ENCODE measurements at places on chromosomes 12 and 14. TPM values are rescaled to one million over a fixed set of nuclear protein-coding genes. Genes with fewer than 3 reads are reported as not detected.

DNA sequence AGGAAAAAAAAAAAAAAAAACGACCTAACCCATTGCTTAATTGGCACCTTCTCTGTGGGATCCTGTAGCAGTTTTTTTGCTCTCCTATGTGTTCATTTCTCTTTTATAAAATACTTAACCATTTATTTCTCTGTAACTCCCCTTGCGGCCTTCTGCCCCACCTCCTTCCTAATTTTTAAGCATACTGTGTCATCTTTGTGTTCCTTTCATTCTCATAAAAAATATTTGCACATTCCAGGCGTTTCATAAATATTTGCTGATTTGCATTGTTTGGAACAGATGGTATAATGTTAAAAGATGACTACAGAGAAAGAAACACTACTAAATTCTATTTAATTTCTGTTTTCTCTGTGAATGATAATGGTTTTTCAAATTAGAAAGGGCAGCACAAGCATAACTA is 77.9 kb downstream of the NPAS3 start:
- no peaks in the 10 kb centered on the region for H3K36me3 ChIP-seq
- H3K4me3 ChIP-seq: no peak overlapping the region
- no peaks in the 10 kb centered on the region for H3K27me3 ChIP-seq

DNA sequence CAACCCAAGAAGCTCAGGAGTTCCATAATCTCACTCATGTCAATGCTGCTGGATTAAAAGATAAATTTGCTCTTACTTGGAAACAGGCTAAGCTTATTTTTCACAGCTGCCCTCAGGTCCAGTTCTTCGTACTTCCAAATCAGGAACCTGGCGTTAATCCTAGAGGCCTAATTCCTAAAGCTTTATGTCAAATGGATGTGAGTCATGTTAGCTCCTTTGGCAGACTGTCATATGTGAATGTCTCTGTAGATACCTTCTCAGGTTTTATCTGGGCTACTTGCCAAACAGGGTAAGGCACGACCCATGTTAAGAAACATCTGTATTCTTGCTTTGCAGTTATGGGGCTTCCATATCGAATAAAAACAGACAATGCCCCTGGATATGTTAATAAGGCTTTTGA is 504.6 kb downstream of the ALG10 start:
- H3K4me1 ChIP-seq: no peaks in the 10 kb centered on the region
- H3K4me3 ChIP-seq: no peak overlapping the region
- DNase-seq: no peak
- no peak overlapping the region for H3K27ac ChIP-seq

DNA sequence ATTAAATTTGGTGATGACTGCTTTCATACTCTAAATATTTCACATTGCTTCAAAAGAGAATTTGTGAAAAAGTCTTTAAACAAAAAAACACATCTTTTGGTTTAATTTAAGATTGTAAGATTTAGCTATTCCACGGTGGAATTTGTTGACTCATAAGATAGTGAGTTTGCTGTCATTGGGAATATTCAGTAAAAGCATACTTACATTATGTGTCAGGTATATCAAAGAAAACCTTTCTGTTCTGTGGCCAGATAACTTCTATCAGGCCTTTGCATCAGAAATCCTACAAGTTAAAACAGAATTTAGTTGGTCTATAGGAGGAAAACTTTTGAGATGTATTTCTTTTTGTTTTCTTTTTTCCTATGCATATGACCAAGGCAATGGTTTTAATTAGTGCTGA is 148.8 kb upstream of the E2F7 start:
- H3K4me3 ChIP-seq: no peak overlapping the region
- DNase-seq: no peak
- no peaks in the 10 kb centered on the region for H3K27me3 ChIP-seq
- peaks cover 12% of the 10 kb centered on the region for H3K36me3 ChIP-seq
- H3K27ac ChIP-seq: no peak overlapping the region
- H3K4me1 ChIP-seq: no peaks in the 10 kb centered on the region

DNA sequence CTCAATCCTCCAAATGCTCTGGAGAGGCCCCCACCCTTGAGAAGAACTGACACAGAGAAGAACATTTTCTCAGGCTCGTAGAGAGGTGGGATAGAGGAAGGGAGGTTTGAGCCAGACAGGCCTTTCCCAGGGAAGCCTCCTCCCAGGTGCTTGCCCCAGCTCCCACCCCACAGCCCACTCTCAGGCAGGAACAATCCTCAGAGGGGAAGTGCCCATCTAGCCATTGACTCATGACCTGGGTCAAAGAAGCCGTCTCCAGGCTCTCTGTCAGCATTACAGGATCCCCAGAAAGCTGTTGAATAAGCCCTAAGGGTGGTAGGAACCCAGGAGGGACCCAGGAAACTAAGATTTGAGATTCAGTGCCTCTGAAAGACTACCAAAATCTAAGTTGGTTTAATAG is 3.8 kb downstream of the AQP6 start:
- no peak overlapping the region for H3K27ac ChIP-seq
- no peaks in the 10 kb centered on the region for H3K36me3 ChIP-seq
- no peak for DNase-seq
- H3K27me3 ChIP-seq: peaks cover 12% of the 10 kb centered on the region
- H3K4me1 ChIP-seq: peaks cover 44% of the 10 kb centered on the region

- H3K27me3 ChIP-seq: no peaks in the 10 kb centered on the region
- H3K4me3 ChIP-seq: no peak overlapping the region
- H3K36me3 ChIP-seq: no peaks in the 10 kb centered on the region
- no peak for DNase-seq
- H3K27ac ChIP-seq: no peak overlapping the region
- H3K4me1 ChIP-seq: peaks cover 10% of the 10 kb centered on the region
Observed at GRCh38 chr14:54642801-54643695, 76.1 kb downstream of the SAMD4A start.

- H3K27ac ChIP-seq: no peak overlapping the region
- H3K36me3 ChIP-seq: no peaks in the 10 kb centered on the region
- no peak for DNase-seq
- no peak overlapping the region for H3K4me3 ChIP-seq
- peaks cover 2% of the 10 kb centered on the region for H3K27me3 ChIP-seq
- H3K4me1 ChIP-seq: peaks cover 2% of the 10 kb centered on the region
Observed at GRCh38 chr12:42923156-42923555, 333.6 kb upstream of the PRICKLE1 start.

- no peak for DNase-seq
- H3K27me3 ChIP-seq: no peaks in the 10 kb centered on the region
- H3K36me3 ChIP-seq: no peaks in the 10 kb centered on the region
- H3K27ac ChIP-seq: no peak overlapping the region
Observed at GRCh38 chr12:45232756-45233372, 17.0 kb downstream of the ANO6 start.

DNA sequence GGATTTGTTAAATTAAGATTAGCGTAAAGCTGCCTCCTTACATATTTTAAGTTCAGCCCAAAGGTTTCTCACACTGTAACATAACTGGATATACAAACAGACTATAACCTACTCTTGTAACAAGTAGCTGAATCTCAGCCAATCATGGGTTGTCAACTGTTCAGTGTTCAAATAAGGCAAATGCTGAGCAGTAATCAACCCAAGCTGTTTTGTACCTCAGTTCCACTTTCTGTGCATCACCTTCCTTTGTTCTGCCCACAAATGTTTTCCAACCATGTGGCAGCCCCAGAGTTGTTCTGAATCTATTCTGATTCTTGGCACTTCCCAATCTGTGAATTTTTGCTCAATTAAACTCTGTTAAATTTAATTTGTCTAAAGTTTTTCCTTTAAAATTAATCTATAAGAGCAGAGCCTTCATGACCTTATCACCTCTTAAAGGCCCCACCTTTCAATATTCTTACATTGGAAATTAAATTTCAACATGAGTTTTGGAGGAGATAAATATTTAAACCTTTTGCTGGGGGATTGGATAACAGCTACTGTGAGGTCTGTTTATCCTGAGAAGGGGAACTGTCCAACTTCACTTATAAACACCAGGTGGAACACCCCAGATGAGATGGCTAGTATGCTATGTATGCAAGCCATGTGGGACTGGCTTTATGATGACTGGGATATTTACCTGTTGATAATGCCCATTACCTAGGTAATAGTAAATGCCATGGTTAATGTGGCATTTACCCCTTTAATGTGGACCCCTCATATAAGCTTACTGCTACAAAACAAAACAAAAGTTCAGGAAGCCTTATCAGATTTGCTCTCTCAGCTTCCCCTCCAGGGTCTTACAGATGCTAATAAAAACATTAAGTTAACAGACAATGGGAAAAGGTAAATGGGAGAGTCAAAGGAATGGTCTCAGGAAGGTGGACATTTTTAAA is 42.2 kb upstream of the ARID2 start:
- H3K27ac ChIP-seq: no peak overlapping the region
- no peaks in the 10 kb centered on the region for H3K27me3 ChIP-seq
- H3K4me1 ChIP-seq: no peaks in the 10 kb centered on the region
- H3K4me3 ChIP-seq: no peak overlapping the region
- no peaks in the 10 kb centered on the region for H3K36me3 ChIP-seq
- DNase-seq: no peak

- H3K4me1 ChIP-seq: peaks cover 38% of the 10 kb centered on the region
- H3K27me3 ChIP-seq: no peaks in the 10 kb centered on the region
- peak overlapping the region; percentile 89 for H3K27ac ChIP-seq
- DNase-seq: no peak
- H3K36me3 ChIP-seq: no peaks in the 10 kb centered on the region
Observed at GRCh38 chr14:25521616-25522015, 471.7 kb upstream of the STXBP6 start.

Gene ACRBP
- 2.5 TPM for total RNA-seq

- no peak for DNase-seq
- peaks cover 8% of the 10 kb centered on the region for H3K36me3 ChIP-seq
- H3K27me3 ChIP-seq: peaks cover 3% of the 10 kb centered on the region
- H3K4me1 ChIP-seq: peaks cover 32% of the 10 kb centered on the region
- H3K27ac ChIP-seq: no peak overlapping the region
Observed at GRCh38 chr12:3705354-3705675, 47.6 kb downstream of the CRACR2A start.

Gene SIRT4
- 3.8 TPM for total RNA-seq

GRCh38 chr14:61764342-61765122 is 2.3 kb downstream of the SNAPC1 start:
- DNase-seq: no peak
- peaks cover 14% of the 10 kb centered on the region for H3K4me1 ChIP-seq
- peaks cover 2% of the 10 kb centered on the region for H3K27me3 ChIP-seq
- H3K4me3 ChIP-seq: no peak overlapping the region
- no peak overlapping the region for H3K27ac ChIP-seq

Gene SLC11A2
- total RNA-seq: 41.1 TPM

DNA sequence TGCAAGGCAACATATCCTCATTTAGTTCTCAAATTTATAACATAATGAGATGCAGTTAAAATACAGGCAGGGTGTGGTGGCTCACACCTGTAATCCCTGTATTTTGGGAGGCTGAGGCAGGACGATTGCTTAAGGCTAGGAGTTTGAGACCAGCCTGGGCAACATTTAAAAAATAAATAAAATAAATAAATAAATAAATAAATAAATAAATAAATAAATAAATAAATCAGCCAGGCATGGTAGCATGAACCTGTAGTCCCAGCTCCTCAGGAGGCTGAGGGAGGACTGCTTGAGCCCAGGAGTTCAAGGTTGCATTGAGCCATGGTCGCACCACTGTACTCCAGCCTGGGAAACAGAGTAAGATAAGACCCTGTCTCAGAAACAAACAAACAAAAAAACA is 39.4 kb downstream of the TCHP start:
- H3K27me3 ChIP-seq: no peaks in the 10 kb centered on the region
- DNase-seq: no peak
- H3K36me3 ChIP-seq: no peaks in the 10 kb centered on the region
- H3K27ac ChIP-seq: no peak overlapping the region
- H3K4me1 ChIP-seq: peaks cover 5% of the 10 kb centered on the region

DNA sequence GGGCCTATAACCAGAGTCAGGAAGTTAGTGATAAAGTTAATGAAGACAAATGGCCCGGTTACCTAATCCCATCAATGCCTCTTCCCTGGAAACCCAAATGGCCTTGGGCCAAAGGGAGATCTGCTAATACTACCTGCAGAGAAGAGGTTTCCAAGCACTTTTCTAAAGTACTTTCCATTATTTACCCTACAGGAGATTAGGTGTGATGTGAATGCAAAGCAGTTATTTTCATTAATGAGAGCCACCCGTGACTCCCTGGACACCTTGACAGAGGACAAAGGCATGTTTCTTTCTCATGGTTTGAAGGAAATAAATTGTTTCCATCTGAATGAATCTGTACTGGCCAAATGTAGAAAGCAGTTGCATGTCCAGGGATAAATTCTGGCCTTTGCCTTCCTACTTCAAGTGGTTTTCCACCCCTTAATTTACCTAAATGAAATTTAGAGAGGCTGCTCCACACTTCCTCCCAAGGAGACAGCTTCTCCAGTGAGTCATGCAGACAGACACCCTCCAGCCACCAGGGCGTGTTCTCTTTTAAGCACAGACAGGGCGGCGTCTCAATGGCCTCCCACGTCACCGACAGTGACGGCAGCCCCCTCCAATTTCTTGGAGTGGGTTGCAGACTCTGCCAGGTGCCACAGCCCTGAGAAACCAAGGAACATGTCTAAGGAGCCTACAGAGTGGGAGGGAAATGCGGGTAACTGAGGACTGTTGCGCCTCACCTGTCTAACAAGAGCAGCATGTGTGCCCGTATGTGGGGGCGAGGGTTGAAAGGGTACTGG is 43.9 kb upstream of the GNPNAT1 start:
- H3K4me3 ChIP-seq: no peak overlapping the region
- H3K36me3 ChIP-seq: no peaks in the 10 kb centered on the region
- no peak overlapping the region for H3K27ac ChIP-seq
- H3K27me3 ChIP-seq: no peaks in the 10 kb centered on the region
- DNase-seq: no peak
- peaks cover 8% of the 10 kb centered on the region for H3K4me1 ChIP-seq

DNA sequence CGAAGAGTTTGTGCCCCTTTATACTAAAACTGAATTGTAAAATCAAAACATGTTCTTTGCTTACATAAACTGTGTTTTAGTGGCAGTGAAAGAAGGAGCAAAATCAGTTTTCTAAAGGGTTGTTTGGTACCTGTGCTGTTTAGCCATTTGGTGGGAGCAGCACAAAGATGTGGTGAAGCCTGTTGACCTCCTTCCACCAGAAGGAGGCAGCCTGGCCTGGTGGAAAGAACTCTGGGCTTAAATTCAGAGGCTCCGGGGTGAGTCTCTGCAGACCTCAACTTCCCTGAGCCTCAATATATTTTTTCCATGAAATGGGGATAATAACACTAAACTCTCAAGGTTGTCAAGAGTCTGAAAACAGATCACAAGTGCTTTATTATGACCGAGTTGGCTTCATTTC is 502.5 kb downstream of the VRK1 start:
- no peaks in the 10 kb centered on the region for H3K36me3 ChIP-seq
- no peaks in the 10 kb centered on the region for H3K27me3 ChIP-seq
- DNase-seq: no peak
- no peaks in the 10 kb centered on the region for H3K4me1 ChIP-seq
- no peak overlapping the region for H3K27ac ChIP-seq

Gene ADSS1
- 45.1 TPM for total RNA-seq

GRCh38 chr12:50524621-50525020 is 19.8 kb downstream of the DIP2B start:
- H3K4me1 ChIP-seq: no peaks in the 10 kb centered on the region
- DNase-seq: no peak
- H3K27ac ChIP-seq: no peak overlapping the region
- H3K36me3 ChIP-seq: no peaks in the 10 kb centered on the region
- H3K27me3 ChIP-seq: peaks cover 2% of the 10 kb centered on the region

- peaks cover 2% of the 10 kb centered on the region for H3K27me3 ChIP-seq
- H3K4me3 ChIP-seq: no peak overlapping the region
- no peak for DNase-seq
- H3K36me3 ChIP-seq: no peaks in the 10 kb centered on the region
Observed at GRCh38 chr12:601976-602699, 61.1 kb downstream of the NINJ2 start.

GRCh38 chr12:5459051-5459782 is 27.3 kb downstream of the NTF3 start:
- peaks cover 4% of the 10 kb centered on the region for H3K27me3 ChIP-seq
- H3K4me1 ChIP-seq: peaks cover 14% of the 10 kb centered on the region
- DNase-seq: no peak
- H3K36me3 ChIP-seq: no peaks in the 10 kb centered on the region
- H3K4me3 ChIP-seq: no peak overlapping the region

Gene E2F7
- 4.2 TPM for total RNA-seq
